Kidney (tissue), 22 donors: ENCODE measurements at places on chromosomes 6 and 20. TPM values are rescaled to one million over a fixed set of nuclear protein-coding genes. Genes with fewer than 3 reads are reported as not detected.

Gene BLOC1S5
- polyA plus RNA-seq, result 20.2 TPM

Gene PGBD1
- polyA plus RNA-seq, result 3.1 TPM

Gene PRND
- not detected for polyA plus RNA-seq

Gene MYL9
- 576 TPM for polyA plus RNA-seq

Gene DYNLT2
- 2.6 TPM for polyA plus RNA-seq

Gene SLC17A3
- polyA plus RNA-seq, result 149 TPM

Gene LGSN
- 0.26 TPM for polyA plus RNA-seq

Gene AIF1
- 121 TPM for polyA plus RNA-seq

Gene TMEM74B
- polyA plus RNA-seq, result 1.6 TPM

Gene MEP1A
- polyA plus RNA-seq, result 0.13 TPM

Gene HMGCLL1
- polyA plus RNA-seq, result 2.0 TPM

Gene TDP2
- 82.9 TPM for polyA plus RNA-seq

Gene ISM1
- polyA plus RNA-seq, result 2.0 TPM

Gene ULBP3
- polyA plus RNA-seq, result 0.71 TPM

Gene MMP24
- 10.7 TPM for polyA plus RNA-seq

Gene HLA-DOA
- polyA plus RNA-seq, result 10.8 TPM

Gene APOM
- polyA plus RNA-seq, result 154 TPM

Gene HINT3
- 18.9 TPM for polyA plus RNA-seq

Gene RWDD2A
- polyA plus RNA-seq, result 5.5 TPM

Gene DDX43
- polyA plus RNA-seq, result 0.15 TPM

Gene CFB
- 154 TPM for polyA plus RNA-seq

Gene GGTLC1
- not detected for polyA plus RNA-seq

Gene SAPCD1
- polyA plus RNA-seq, result 6.8 TPM

Gene RFX6
- not detected for polyA plus RNA-seq

Gene MCUR1
- polyA plus RNA-seq, result 39.8 TPM

Gene DOP1A
- 5.1 TPM for polyA plus RNA-seq

Gene CRISP3
- not detected for polyA plus RNA-seq

Gene PCMT1
- 71.2 TPM for polyA plus RNA-seq

Gene MICA
- polyA plus RNA-seq, result 34.7 TPM

Gene DEF6
- polyA plus RNA-seq, result 2.7 TPM

Gene F13A1
- 28.9 TPM for polyA plus RNA-seq

Gene ACSS1
- polyA plus RNA-seq, result 72.3 TPM

Gene CLVS2
- not detected for polyA plus RNA-seq
